ENCODE measurements at places on chromosomes 12 and 14.

- no peak for DNase-seq
Measured at GRCh38 chr12:28795311-28795710, 353.8 kb upstream of the FAR2 start.

DNA sequence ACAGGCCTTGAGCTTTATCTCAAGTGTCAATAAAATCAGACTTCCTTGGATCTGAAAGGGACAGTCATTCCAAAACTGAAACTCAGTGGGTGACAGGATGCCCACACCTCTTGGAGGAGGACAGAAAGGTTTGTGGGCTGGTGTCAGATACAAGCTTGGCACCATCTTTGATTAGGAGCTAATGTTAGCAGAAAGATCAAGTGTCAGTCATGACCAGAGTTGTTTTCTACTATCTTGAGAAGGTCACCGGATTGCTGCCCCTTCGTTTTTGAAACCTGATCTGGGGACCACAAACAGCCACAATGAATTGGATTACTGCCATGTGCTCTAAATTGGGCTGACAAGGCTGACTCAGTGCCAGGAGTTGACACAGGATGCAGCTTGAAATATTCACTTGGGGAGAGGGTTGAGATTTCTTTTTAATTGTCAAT is 88.3 kb downstream of the OTOGL start:
- no peak for DNase-seq

DNA sequence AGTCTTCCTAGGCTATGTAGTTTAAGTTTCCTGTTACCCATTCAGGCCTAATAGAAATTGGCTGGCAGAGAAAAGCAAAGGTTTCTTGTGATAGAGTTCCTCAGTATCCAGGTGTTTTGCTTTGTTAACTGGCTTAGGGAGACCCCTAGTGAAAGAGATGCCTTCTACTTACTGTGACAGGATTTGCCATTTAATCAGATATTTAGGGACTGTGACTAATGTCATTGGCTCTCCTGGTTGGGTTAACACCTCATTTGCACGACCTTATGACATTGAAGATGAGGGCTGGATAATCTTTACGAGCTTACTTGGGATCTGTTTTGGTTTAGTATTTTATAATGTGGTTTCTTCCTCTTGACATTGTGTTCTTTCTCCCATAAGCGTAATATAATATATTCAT is 5.8 kb downstream of the MON2 start:
- no peak for DNase-seq

DNA sequence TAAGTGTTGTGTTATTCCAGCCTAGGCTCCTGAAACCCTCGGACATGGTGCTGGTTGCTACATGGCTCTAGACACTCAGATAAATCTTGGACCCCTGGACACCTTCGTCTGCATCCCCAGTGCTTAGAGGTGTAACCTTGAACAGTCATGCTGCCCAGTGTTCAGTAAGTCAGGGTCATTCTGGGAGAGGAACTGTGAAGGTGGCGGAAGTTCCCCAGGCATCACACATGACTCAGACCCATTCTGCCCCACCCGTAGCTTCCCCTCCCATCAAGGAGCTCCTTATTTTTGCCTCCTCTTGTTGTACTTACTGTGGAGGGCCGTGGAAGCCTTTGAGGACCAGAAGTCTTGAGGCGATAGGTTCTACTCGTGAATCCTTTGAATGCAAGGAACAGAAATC is 18.1 kb upstream of the SSPN start:
- no peak for DNase-seq

DNA sequence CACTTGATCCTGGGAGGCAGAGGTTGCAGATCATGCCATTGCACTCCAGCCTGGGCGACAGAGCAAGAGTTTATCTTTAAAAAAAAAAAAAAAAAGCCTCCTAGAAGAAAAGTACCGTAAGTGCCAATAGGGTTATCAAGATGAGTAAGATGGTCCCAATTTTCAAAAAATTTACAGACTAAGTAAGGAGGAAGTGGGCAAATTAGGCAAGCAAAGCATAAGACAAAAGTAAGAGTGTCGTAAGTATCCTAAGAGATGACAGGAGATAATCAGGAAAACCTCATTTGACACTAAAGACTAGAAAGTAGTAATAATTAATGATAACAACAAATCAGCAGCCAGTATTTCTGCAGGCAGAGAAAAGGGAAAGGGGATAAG is 12.2 kb downstream of the PYM1 start:
- DNase-seq = no peak

- DNase-seq = no peak
Measured at GRCh38 chr14:74910556-74910955, 12.5 kb downstream of the RPS6KL1 start.

DNA sequence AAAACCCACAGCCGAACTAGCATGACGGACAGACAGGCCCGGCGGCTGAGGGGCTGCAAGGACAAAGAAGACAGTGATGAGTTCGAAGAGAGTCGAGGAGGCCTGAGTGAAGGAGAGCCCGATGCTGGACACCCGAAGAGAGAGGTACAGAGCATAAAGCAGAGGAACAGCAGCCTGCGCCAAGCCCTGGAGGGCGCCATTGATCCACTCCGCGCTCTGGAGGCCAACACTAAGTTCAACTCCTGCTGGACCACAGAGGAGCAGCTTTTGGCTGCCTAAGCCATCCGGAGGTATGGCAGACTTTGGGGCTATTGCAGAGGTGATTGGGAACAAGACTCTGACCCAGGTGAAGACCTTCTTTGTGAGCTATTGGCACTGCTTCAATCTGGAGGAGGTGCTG is 7.8 kb upstream of the PLXNC1 start:
- no peak for DNase-seq

DNA sequence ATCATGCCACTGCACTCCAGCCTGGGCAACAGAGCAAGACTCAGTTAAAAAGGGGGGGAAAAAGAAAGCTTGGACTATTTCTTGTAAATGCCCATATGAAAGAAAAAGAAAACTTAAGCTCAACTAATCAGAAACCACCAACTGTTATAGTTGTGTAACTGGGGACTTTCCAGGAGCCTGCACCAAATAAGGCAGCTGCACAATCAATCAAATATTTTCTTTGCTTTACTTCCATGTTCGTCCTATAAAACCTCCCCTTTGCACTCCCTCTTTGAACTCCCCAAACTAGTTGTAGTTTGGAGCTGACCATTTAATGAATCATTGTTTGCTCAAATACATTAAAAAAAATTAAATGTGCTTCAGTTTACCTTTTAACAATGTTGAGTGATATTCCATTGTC is 54.9 kb downstream of the OTOGL start:
- no peak for DNase-seq

- no peak for DNase-seq
Measured at GRCh38 chr12:117919479-117919878, 49.3 kb downstream of the KSR2 start.

DNA sequence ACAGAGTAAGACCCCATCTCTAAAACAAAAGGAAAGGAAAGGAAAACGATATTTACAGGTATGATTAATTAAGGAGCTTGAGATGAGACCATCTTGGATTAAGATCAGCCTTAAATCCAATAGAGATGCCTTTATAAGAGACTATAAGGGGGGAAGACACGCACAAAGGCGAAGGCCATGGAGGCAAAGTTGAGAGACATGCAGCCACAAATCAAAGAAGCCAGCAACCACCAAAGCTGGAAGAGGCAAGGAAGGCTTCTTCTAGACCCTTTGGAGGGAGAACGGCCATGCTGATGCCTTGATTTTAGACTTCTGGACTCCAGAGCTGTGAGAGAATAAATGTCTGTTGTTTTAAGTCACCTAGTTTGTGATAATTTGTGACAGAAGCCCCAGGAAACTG is 39.6 kb upstream of the MED13L start:
- no peak for DNase-seq

GRCh38 chr12:58396239-58396638 is 454.9 kb downstream of the ATP23 start:
- no peak for DNase-seq

- no peak for DNase-seq
Measured at GRCh38 chr12:28578361-28578760, 388.1 kb downstream of the CCDC91 start.

DNA sequence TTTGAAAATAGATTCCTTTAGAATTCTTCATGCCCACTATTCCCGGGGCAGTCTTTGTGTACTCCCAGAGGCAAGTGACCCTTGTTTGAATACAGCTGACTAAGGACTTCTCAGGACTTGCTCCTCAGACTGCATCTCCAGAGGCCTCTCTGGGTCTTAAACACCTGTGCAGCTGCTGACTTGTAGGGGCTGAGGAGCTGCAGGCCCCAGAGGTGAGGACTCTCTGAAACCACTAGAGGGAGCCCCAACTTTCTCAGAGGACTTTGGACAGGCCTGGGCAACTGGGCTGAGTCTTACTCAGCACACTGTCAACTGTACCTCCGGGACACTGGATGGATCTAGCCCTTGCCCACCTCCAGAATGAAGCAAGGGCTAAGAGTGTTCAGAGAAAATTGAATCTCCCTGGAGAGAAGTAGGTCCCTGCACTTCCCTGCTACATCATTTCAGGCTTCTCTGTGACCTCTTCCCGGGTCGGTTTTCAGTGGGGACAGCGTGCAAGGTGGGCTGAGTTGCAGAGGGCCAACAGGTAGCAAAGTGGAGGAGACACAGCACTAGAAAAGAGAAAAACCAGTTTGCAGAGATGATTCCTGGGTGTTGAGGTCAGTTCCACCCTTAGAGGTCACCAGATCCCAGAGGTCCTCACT is 164.6 kb downstream of the TMEM117 start:
- DNase-seq = no peak

- DNase-seq = no peak
Measured at GRCh38 chr14:44041700-44042099, 465.4 kb downstream of the FSCB start.

DNA sequence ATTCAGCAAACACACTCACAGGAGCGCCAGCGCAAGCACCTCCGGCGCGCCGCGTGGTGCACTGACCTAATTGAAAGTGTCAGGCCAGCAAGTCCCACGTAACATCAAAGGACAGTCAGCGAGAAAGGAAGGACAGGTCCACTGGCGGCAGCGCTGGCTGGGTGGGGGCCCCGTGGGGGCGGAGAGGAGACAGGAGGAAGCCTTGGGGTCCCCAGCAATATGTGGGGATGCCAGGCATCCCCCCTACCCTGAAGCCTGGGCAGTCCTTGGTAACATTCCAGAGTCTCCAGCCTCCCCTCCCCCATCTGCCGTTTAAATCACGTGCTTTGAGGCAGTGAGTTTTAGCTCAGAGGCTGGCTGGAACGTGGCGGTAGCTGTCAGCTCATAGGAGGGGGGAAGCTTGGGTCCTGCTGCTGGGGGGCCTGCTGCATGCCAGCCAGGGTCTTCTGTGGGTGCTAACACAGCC is 159.2 kb downstream of the CALM1 start:
- DNase-seq = no peak

- no peak for DNase-seq
Measured at GRCh38 chr14:90785876-90786450, 30.3 kb downstream of the TTC7B start.

DNA sequence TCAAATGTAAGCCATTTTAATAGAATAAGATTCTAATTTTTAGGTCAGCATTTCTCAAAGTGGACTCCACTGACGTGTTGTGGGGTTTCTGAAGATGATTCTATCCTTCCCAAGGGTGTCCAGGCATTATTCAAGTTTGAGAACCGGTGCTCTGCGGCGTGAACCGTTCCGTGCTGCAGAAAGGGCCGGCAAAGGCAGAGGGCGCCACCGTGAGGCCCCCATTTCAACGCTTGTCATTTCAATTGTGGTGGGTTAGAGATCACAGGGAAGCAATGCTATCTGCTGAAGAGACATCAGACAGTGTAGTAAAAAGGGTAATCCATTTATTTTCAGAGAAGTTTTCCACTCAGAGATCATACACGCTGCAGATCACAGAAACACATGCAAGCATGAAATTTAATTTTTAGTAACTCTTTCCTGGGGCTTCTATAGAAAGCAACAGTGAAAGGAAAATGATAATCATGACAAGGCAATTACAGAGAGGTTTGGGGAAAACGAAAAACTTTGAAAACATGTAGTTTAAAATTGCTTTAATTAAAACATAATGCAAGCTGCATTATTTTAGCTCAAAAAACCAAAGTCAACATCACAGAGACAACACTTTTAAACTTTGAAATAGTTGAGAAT is 201.7 kb downstream of the EXOC5 start:
- no peak for DNase-seq

- no peak for DNase-seq
Measured at GRCh38 chr14:105622329-105622955, 96.1 kb downstream of the TMEM121 start.

- no peak for DNase-seq
Measured at GRCh38 chr12:110785240-110785639, 42.5 kb upstream of the PPP1CC start.

DNA sequence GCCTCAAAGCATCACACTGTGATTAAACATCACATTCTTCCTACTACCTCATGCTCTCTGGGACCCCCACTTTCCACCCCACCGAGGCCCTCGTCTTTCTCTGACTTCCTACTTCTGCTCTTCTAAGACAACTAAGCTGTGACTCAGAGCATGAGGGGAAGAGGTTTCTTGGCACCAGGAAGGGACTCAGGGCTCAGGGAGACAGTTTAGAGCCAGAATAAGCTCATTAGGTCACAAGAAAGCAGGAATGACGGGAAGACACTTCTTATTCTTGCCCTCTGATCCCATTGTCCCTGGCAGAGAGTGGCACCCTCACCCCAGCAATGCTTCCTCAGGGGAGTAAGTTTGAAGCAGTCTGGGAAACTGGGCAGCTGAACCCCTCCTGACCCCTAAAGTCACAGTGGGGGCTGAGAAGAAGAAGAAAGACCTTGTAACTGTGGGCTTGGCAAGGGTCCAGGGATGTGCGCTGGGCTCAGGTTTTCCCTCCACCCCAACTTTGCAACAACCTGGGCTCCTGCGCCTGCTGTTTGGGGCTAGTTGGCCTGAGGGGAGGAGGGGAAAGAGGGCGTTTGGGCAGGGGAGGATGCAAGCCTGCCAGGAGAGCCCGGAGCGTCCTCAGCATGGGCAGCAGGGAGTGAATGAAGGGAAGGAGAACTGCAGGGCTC is 64.6 kb upstream of the ACTN1 start:
- no peak for DNase-seq

- no peak for DNase-seq
Measured at GRCh38 chr12:8987685-8988084, 1.7 kb upstream of the KLRG1 start.

GRCh38 chr12:40726366-40726765 is 34.1 kb downstream of the CNTN1 start:
- no peak for DNase-seq

DNA sequence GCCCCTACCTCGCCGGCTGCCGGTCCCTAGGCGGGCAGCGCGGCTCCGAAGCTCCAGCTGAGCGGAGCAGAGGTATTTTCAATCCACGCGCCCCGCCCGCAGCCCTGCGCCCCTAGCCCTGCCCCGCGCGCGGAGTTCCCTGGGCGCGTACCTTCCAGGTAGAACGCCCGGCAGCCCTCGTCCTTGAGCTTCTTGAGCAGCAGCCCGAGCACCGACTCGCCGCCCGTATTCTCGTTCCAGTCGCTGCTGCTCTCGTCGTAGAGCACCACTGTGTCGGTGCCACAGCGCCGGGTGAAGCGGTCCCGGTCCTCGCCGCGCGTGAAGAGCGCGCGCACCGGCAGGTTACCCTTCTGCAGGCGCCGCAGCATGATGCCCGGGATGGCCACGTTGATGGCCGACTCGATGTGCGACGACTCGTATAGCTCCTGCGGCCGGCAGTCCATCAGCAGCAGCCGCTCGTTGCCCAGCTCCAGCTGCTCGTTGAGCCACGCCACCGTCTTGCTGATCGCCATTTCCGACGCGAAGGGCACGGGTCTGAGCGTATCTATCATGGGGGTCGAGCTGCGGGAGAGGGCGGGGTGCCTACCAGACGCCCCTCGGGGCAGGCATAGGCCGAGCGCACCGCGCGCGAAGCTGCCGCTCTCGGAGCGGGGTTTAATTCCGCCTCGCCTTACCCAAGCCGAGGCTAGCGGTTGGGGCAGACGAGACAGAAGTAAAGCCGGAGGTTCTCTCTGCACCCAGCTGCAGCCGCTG is 636 bp downstream of the DUSP6 start:
- no peak for DNase-seq
